ENCODE measurements at places on chromosomes 3 and 15.

- no peak for DNase-seq
These were observed at the start of gene EFCC1 for GRCh38 chr3:129001101-129001805. TSS of gene EFCC1 (plus strand) at chr3:129001304. CDS start at chr3:129001629, 325 bp downstream.

- no peak for DNase-seq
These were observed 73.6 kb downstream of the ADCY5 start for GRCh38 chr3:123375014-123375940.

- DNase-seq = no peak
These were observed 483.2 kb downstream of the RBMS3 start for GRCh38 chr3:29764041-29764440.

DNA sequence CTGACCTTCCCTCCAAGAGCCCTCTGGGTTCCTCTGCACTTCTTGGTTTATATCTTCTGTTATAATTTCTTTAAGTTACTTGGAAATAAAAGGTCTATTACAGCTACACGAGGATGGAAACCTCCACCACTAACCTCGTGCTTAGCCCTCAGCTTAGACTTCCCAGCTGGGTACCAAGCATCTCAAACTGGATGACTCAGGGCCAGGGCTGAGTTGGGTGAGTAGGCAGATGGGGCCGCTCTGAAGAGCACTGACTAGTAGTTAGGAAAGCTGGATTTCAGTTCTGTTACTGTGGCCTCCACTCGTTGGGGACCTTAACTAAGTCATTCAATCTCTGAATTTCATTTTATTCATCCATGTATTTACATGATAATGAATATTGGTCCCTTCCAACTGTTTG is 1036.6 kb downstream of the IGSF11 start:
- no peak for DNase-seq

GRCh38 chr3:104279617-104280016 is 1087.1 kb upstream of the ALCAM start:
- no peak for DNase-seq

- no peak for DNase-seq
These were observed 615.2 kb upstream of the TGFBR2 start for GRCh38 chr3:29991198-29991597.

DNA sequence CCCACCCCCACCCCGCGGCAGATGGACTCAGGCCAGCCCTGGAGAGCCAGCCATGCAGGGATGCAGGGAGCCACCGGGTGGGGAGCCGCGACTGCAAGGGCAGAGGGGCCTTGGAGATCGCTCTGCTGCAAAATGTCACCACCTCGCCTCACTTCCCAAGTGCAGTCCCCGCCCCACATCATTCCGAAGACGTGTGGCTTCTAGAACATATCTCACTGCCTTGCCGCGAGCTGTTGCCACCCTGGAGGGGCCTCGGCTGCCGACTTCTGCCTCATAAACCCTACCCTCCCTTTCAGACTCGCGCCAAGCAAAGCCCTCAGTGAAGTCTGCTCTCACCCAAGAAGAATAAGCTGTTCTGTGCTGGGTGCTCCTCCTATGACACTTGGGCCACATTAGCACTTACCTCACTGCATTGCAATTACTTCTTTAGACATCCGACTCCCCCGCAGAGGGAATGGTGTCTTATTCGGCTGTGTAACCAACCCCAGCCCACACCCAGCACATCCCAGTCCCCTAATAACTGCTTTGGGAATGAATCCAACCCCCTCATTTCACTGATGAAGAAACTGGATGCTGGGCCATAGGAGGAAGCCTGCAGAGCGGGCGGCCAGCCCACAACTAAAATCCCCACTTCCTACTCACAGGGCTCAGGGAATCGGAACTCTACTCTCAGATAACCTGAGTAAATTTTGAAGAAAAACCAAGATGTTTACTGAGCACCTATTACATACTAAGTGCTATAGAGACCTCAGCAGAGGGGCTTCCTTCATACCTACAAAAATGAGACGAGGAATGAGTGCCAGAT is 8.6 kb downstream of the TLE3 start:
- no peak for DNase-seq

GRCh38 chr3:40741729-40742128 is 217.0 kb downstream of the ZNF621 start:
- no peak for DNase-seq

- DNase-seq = no peak
These were observed 8.2 kb downstream of the CDC25A start for GRCh38 chr3:48180021-48180420.

DNA sequence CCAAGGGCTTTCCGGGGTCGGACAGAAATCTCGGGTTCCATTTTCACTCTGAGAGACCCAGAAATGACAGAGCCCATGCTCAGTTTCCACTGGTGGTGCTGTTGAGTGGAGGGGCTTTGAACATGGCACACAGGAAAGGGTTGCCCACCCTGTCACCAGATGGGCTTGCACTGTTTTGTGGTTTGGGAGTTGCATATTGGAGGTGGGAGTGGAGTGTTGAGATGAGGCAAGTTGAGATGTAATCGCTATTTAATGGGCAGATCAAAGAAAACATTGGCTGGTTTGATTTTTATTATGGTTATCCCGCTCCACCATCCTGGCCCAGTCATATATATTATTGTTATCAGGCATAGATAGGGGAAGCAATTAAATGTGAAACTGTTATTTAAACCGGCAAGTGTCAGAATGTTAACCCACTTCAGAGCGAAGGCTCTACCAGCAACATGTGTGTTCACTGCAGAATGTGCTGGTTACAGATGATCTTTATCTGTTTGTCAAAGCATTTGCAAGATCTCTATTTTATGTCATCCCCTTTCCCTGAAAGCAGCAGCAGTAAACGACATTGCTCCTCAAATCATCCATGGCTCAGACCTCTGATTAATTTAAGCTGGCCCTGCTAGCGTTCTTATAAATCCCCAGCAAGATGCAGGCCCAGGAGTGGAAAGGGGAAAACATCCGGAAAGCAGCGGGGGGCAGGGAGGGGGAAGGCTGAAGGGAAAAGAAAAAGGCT is 58.3 kb upstream of the TSEN2 start:
- DNase-seq = no peak

GRCh38 chr3:129238945-129239705 is 10.3 kb upstream of the COPG1 start:
- no peak for DNase-seq

DNA sequence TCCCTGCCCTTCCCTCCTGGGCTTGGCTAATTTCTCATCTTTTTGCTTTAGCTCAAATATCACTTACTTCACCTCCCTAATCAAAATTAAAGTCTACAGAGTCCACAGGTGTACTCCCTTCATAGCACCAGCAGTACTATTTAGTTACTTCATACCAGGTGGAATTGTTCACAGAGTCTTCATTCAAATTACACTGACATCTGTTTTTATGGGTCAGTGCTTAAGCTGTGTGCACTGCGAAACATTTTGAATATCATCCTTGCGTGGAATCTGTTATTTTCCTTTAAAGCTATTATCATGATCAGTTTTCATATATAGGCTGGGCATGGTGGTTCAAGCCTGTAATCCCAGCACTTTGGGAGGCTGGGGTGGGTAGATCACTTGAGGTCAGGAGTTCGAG is 2.7 kb upstream of the SERF2 start:
- DNase-seq = no peak

DNA sequence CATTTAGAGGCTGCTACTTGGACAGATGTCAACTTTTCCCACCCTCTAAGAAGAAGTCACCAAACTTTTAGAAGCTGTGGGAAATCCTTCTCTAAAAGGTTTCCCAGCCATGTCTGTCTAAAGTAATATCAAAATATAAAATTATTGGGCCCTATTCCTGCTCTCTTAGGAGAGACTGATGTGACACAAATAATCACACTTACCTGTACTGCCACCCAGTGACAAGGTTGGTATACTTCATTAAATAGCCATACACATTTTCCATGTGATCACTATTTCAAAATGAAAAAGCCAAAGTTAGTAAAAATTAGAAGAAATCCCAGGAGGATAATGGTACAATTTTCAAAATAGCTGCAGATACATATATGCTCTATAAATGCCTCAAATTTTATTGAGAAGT is 12.6 kb downstream of the OSBPL11 start:
- DNase-seq = no peak

GRCh38 chr3:129304962-129305222 is 26.2 kb downstream of the HMCES start:
- no peak for DNase-seq

Measured in stimulated activated CD8-positive, alpha-beta memory T cell treated with anti-CD3 and anti-CD28 coated beads, Interleukin-12 subunit alpha, Interleukin-12 subunit beta, amount 100 ng/mL, for 1 hour (primary cell).